ENCODE measurements at places on chromosomes 16 and 17.

DNA sequence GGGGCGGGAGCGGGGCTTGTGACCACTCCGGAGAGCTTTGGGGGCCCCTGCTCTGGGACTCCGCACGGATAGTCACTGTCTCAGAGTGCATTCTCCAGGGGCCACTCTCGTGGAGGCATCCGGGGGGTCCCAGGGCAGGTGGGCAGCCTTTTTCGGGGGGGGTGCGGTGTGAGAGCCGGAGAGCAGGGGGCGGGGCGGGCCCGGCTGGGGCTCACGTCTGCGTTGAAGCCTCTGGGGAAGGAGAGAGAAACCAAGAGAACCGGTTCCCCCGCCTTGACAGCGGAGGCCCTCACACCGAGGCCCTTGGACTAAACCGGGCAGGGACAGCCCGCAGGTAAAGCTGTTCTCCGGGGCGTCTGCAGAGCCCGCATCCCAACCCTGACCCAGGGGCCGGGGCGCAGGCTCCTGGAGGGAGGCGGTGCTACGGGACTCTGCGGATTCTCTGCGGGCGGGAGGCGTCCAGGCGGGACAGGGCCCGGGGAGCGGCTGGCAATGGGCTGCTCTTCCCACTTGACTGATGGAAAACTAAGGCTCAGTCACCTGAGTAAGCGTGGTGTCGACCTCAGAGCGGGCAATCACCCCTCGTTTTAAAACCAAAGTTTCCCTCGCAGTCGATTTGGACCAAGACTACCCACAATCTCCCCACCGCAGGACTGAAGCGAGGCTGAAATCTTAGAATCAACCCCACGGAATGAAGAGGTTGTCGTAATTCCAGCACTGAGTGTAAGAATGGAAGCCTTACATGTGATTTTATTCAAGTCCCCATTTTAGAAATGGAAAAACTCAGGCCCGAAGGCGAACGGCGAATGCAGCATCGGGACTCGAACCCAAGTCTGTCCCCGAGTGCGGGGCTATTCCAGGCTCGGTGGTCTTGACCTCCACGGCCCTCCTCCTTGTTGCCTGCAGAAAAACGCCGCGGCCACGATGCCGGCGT is 49.6 kb upstream of the AMZ2 start:
- DNase-seq, result peak; percentile 11

DNA sequence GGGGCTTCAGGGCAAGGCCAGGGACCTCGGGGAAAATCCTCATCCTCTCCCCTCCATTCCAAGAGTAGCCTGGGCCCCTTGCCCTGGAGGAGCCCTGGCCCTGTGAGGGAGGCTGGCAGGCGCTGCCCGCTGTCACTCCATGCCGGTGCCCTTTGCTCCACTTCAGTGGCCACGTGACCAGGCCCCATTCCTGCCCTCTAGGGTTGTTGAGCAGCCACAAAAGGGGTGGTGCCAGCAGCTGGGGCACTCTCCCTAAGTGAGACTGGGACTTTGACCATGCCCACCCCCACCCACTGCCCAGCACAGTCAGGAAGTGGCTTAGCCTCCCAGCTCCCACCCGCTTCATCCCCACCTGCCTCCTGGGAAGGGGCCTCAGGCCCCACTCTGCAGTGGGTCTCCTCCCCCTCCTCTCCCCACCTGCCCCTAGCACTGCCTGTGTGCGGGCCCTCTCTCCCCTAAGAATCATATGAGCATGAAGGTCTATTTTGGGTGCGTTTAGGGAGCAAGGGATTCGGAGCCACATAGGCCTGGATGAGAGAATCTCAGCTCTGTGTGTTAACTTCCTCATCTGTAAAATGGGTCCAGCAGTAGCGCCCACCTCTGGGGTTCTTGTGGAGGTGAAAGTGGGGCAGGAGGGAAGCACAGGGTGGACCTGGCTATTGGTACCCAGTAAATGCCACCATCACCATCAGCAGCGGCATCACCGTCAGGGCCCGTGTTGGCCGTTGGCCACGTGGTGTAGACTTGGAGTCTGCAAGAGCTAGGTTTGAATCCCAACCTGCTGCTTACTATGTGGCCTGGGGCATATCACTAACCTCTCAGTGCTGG is 7.2 kb downstream of the PDK2 start:
- DNase-seq, result no peak

GRCh38 chr16:65413861-65414260 is 292.0 kb upstream of the CDH11 start:
- no peak for DNase-seq

- no peak for DNase-seq
These were observed 26.3 kb downstream of the SMURF2 start for GRCh38 chr17:64635647-64636305.

GRCh38 chr17:3944485-3945388 is 19.5 kb downstream of the ATP2A3 start:
- peak; percentile 42 for DNase-seq

- DNase-seq, result no peak
These were observed 87.7 kb downstream of the MRM3 start for GRCh38 chr17:869567-870525.

DNA sequence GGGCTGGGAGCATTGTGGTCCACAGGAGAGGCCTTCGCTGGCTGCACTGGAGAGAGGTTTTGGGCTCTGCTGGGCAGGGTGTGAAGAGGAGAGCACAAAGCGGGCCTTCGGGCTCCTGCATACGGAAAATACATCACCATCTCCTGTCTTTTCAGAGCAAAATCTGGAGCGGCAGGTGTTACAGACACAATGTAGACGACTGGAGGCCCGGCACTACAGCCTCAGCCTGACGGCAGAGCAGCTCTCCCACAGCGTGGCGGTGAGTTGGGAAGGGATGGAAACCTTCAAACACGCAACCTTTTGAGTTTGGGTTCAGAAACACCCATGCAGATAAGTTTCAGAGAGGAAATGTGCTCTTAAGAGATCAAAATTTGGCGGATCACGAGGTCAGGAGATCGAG is 17.9 kb downstream of the GINS2 start:
- no peak for DNase-seq

- DNase-seq, result no peak
These were observed 9.9 kb upstream of the ALKBH5 start for GRCh38 chr17:18173740-18174139.

- DNase-seq, result no peak
These were observed 408.1 kb downstream of the WWOX start for GRCh38 chr16:78507576-78507975.

DNA sequence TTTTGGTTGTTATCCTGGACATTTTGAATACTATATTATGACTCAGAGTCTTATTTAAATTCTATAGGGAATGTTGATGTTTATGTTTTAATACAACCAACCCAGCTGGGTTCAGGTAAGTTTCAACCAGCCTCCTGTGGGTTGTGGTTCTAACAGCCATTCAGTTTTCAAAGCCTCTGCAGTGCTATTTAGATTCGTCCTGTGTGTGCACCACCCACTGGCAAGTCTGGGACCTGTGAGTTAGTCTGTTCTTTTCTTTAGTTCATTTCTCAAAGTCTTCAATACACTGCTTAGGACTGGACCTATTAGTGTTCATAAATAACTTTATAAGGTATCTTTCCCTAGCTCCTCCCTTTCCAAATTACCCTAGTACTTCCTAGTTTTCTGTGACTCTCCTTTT is 170.6 kb downstream of the TMEM132E start:
- no peak for DNase-seq

- DNase-seq, result no peak
These were observed 13.3 kb upstream of the CAVIN1 start for GRCh38 chr17:42436391-42436790.

DNA sequence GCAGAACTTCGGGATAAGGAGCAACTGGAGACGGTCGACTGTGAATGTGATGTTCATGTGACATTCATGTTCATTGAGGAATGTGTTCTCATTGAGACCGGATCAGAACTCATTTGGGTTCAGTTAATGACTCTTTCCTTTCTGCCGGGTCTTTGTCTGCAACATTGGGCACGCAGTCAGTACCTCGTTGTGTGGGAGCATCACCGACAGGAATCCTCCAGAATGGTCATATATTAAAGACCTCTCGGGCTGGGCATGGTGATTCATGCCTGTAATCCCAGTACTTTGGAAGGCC is 144.6 kb downstream of the PITPNC1 start:
- no peak for DNase-seq

DNA sequence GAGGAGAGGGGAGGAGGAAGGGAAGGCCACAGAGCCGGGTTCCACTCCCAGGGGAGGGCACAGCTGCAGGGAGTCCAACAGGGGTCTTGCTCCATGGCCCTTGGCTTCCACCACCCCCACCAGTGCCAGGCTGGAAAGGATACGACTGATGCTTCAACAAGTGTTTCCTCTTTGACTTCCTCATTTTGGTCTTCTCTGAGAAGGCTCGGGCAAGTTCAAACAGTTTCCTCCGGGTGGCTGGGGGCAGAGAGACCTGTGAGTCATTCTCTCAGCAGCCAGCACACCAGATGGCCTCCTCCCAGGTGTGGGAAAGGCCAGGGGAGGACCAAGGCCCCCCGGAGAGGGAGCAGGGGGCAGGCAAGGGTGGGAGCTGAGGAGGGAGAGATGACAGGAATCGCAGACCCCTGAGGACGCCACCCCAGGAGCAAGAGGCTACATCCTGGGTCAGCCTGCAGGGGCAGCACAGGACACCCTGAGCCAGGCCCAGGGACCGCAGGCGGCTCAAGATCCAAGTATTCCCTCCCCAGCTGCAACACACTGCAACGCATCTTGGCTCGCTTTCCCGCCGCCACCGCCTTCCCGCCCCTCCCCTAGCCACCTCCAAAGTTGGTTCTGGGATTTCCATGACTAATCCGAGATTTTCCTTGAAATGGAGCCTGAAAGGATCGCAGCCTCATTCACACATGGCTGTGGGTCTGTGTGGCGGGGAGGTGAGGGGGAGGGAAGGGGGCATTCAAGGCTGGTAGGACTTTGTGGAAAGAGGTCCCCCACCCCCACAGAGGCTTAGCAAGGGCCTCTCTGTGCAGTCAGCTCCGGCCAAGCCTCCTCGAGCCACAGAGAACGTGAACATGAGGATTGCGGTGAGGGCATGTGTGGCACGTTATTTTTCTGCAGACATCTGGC is 18.4 kb upstream of the MRPS23 start:
- DNase-seq, result no peak

- DNase-seq, result no peak
These were observed 15.4 kb upstream of the NDEL1 start for GRCh38 chr17:8420041-8420934.

GRCh38 chr17:16912021-16912962 is 59.6 kb downstream of the TNFRSF13B start:
- DNase-seq, result no peak

DNA sequence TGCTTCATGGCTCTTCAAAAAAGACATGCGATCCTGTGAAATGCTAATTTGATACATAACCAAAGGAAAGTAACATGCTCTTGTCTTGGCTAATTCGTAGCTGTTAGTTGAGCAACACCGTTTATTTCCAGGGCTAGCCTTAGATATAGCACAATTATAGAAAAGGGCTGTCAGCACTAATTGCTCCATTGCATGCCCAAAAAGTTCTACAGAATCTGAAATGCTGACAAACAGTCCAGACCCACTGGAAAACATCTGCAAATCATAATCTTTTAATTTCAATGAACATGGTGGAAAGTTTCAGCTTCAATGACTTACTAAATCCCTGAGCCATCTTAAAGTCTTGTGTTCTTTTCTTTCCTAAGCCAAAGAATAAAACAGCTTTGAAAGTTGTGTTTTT is 42.9 kb upstream of the NUDT7 start:
- DNase-seq, result no peak

- DNase-seq, result no peak
These were observed 51.6 kb downstream of the DNAH17 start for GRCh38 chr17:78525511-78526160.

DNA sequence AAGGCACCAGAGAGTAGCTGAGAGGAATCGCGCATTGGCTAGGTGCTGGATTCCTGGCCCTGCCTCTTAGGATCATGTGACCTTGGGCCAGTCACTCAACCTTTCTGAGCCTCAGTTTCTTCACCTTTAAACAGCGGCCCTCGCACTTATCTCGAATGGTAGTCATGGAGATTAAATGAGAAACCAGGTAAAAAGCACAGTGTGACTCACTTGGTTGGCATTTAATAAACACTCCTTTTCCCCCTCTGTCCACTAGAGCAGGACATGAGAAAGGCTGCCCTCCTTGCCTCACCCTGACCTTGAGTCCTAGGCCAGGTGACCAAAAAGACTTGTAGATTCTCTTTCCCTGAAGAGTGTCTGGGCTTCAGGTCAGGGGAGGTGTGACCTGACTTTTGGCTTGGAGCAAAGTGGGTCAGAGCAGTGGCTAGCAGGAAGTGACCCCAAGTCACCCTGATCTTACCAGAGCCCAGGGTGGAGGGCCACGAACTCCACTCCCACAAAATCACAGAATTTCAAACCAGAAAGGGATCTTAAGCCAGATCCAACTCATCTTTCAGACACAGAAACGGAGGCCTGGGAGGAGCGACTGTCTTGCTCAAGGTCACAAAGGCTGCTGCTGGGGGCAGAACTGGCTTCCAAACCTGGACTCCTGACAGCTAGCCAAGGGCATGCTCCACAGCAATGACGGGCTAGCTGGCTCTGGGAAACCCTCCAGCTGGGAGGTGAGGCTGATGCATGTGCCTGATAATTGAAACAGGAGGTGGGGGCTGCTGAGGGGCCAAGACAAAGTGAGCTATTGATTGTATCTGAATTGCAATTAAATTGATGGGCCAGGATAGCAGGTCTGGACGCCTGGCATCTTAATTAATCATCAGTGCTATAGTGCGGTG is 65.2 kb downstream of the PIPOX start:
- DNase-seq, result no peak

- no peak for DNase-seq
These were observed 103.5 kb upstream of the NOG start for GRCh38 chr17:56489980-56490379.

GRCh38 chr17:30256756-30257506 is 21.4 kb upstream of the SLC6A4 start:
- no peak for DNase-seq

DNA sequence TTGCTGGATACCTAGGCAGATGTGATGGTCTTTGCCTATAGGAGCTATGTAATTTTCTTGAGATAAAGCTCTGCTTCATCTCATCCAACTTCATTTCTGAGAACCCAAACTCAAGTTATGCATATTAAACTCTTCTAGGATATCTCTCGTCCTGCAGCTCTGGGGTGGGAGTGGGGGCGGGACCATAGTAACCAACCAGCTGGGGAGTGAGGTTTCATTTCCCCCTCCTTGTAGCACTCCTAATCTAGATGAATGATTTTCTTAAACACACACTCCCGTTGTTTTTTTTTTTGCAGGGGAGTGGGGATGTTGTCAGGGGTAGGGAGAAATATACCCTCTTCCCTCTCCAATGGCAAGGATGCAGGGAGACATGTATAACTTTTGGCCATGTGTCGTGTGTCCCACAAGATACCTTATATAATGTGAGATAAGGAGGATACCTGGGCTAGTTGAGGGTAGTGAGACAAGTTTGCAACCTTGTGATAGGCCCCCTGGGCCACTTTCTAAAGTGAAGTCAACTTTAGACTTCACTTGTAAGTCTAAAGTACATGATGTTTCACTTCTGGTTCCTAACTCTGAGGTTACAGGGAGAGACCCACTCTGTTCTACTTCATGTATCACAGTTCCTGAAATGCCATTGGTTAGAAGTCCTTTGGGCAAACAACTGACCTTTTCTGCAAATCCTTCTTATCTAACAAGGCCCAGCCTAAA is 10.5 kb upstream of the HEATR6 start:
- DNase-seq, result no peak
